ENCODE measurements at places on chromosomes 7 and 10. TPM values are rescaled to one million over a fixed set of nuclear protein-coding genes. Genes with fewer than 3 reads are reported as not detected.

The MICALL2 gene
- 127 TPM for total RNA-seq

DNA sequence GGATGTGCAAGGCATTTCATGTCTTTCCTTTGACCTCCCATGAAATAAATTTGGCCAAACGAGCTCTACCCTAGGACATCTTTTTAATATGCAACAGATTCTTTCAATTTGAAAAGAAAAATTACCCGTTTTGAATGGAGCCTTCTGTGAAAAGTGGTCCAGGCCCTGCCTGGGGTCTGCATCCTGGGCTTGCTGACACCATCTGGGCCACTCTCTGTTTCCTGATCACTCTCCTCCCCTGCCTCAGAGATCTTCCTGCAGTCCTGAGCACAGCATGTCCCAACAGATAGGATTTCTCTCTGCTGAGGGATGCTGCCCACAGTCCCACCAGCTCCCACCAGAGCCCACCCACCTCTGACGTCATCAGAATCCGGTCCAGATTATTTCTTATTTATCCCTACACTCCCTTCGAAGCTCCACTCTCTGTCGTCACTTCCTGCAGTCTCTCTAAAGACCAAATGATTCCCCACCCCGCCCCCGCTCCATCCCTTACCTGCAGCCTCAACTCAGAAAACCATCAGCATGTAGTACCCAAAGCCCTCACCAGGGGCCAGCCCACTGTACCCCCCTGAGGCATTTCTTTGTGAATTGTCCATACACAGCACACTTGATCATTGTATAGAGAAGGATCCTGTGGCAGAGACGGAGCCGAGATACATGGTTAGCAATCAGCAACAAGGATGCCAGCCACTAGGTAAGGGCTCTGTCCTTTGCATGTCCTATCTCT, 192.1 kb upstream of the MGMT start:
- no peak for DNase-seq

The CALML3 gene
- total RNA-seq: not detected

DNA sequence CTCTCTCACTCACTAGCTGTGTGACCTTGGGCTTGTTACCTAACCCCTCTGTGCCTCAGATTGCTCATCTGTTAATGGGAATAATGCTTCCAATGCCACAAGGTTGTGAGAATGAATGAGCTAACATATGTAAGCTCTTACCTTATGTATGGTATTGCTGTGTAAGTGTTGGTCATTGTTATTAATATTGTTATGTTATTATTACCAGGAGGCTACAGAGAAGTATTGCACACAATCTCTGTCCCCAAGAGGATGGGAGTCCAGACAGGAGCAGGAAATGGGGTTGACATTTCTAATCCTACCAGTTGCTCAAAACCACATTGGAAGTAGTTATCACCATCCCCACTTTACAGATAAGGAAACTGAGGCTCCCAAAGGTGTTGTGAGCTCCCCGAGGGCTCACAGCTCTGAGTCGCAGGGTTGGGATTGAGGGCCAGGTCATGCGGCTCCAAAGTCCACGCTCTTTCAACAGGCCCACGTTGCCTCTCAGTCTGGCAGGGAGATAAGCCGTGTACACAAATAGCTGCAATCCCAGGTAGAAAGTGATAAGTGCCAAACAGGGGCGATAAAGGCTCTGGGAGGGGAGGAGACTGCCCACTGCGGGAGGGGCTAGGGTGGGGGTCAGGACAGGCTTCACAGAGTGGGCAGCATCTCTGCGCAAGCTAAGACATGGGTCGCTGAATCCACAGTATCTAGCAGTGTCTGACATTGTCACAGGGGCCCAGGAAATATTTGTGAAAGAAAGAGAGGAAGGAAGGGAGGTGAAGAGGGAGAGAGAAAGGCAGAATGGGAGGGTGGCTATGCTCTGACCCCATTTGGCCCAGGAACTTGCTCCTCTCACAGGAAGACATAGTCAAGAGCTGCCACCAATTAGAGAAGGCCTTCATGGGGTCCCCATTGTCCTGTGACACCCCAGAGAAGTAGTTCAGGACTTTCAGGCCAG, 9.6 kb upstream of the ZMIZ1 start:
- DNase-seq: peak; percentile 44

- no peak for DNase-seq
Observed at GRCh38 chr7:114392686-114393085, 21.9 kb upstream of the FOXP2 start.

The TRPV5 gene
- total RNA-seq: 0.22 TPM

- DNase-seq: no peak
Observed at GRCh38 chr7:131816391-131817007, 260.1 kb upstream of the PODXL start.

DNA sequence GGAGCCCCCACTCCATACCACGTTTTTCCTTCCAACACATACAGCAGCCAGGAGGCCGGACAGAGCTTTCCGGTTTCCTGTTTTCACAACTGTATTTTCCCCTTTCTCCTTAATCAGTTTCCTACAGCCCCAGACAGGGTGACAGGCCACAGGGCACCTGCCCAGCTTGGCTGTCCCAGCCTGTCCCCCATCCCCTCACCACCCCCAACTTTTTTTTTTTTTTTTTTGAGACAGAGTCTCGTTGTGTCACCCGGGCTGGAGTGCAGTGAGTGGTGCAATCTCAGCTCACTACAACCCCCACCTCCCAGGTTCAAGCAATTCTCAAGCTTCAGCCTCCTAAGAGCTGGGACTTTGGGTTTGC, 10.3 kb upstream of the HSPB1 start:
- DNase-seq: no peak

GRCh38 chr10:33623669-33624068, 289.2 kb upstream of the NRP1 start:
- DNase-seq: no peak

The ORAI2 gene
- 18.0 TPM for total RNA-seq

- no peak for DNase-seq
Observed at GRCh38 chr7:107076781-107077698, 32.5 kb downstream of the PRKAR2B start.

- no peak for DNase-seq
Observed at GRCh38 chr10:26739071-26739631, 41.6 kb downstream of the PDSS1 start.

- DNase-seq: no peak
Observed at GRCh38 chr10:125795128-125795527, 19.5 kb upstream of the MMP21 start.

- DNase-seq: no peak
Observed at GRCh38 chr10:20265146-20265545, 448.9 kb downstream of the PLXDC2 start.

DNA sequence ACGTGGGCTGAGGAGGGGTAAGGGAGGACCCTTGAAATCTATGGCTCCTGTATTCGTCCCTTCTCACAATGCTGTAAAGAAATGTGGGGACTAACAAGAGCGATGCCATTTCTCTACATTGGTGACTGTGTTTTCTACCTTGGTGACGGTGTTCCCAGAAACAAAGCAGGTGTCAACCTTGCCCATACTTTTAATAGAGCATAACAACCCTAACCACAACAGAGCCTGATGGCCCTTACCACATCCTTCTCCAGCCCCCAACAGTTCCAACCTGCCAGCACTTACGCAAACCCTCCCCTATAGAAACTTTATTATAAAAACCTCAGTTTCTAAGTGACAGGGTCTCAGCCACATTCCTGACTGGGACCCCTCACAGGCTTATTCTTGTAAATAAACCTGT, 28.2 kb upstream of the ADCYAP1R1 start:
- no peak for DNase-seq

GRCh38 chr7:154587792-154588191, 415.1 kb downstream of the PAXIP1 start:
- no peak for DNase-seq

DNA sequence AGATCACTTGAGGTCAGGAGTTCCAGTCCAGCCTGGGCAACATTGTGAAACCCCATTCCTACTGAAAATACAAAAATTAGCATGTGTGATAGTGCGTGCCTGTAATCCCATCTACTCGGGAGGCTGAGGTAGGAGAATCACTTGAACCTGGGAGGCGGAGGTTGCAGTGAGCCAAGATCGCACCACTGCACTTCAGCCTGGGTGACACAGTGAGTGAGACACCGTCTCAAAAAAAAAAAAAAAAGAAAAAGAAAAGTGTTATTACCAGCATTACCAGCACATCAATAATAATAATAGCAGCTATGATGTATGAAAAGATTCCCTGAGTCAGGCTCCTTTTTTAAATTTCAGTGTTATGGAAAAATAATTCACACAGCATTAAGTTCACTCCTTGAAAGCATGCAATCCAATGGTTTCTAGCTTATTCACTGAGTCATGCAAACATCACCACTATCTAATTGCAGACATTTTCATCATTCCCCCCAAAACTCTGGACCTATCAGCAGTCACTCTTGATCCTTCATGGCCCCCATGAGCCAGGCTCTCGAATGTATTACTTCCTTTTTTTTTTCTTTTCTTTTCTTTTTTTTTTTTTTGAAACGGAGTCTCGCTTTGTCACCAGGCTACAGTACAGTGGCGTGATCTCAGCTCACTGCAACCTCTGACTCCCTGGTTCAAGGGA, 228.4 kb downstream of the FANK1 start:
- no peak for DNase-seq

DNA sequence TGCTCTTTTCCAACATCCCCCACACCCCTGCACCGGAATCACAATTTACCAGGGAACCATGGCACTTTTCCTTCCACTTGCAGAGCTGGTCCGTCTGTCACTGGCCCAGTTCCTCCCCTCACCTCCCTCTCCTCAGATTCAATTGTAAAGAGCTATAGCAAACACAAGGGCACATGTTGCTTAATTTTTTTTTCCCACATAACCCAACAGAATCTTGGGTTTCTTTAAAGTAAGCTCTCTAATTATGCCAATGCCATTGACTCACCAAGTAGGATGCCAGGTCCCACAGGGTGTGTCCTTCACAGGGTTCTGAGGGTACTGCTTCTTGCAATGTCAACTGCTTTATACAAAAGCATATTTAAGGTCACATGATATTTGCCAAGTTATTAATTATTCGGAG, 262.2 kb downstream of the AUTS2 start:
- no peak for DNase-seq

DNA sequence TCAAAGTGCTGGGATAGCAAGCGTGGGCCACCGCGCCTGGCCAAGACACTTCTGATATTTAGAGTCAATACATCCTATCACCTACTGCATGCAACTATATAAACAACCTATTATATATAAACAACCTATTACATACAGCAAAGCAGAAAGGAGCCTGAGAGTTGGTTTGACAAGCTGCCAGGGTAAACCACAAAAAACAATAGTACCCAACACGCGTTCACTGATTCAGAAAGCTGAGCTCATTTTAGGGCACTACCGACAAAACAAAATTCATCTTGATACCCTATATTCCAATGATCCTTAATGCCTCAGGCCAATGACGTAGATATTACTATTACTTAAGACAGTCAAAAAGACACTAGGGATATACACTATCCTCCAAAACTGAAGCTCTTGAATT, 16.2 kb downstream of the MALSU1 start:
- no peak for DNase-seq

DNA sequence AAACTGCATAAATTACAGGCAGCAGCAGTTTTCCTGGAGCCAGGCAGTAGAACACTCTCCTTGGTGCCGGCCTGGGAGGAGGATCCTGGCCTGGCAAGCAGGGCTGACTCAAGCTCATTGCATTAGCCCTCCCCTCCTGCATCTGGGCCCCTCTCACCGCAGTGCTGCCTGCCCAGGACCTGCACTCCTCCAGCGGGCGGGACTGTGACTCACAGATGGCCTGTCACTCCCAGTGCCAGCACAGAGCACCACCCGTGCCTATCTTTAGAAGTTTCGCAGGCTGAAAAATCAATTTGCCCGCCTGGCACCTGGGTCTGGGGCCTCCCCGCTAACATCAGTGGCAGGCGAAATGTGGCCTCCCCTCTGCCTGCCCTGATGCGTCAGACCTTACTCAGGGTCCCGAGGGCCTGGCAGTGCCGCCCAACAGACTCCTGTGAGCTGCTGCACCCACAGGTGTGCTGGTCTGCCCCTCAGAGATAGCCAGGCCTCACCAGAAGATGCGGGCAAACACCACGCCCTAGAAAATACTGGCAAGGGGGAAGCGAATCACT, 123.8 kb downstream of the KCNMA1 start:
- DNase-seq: no peak

DNA sequence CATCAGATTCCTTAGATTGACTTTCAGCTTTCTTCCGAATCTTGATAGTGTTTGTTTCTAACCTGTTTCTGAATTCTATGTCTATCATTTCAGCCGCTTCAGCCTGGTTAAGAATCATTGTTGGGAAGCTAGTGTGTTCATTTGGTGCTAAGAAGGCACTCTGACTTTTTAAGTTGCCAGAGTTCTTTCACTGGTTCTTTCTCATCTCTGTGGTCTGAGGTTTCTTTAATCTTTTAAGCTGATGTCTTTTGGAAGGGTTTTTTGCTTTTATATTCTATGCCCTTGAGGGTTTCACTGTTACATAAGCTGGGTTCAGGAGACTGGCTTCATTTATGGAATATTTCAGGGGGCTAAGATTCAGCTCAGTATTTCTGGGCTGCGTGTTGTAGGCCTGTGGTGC, 104.5 kb upstream of the PRSS58 start:
- DNase-seq: no peak

DNA sequence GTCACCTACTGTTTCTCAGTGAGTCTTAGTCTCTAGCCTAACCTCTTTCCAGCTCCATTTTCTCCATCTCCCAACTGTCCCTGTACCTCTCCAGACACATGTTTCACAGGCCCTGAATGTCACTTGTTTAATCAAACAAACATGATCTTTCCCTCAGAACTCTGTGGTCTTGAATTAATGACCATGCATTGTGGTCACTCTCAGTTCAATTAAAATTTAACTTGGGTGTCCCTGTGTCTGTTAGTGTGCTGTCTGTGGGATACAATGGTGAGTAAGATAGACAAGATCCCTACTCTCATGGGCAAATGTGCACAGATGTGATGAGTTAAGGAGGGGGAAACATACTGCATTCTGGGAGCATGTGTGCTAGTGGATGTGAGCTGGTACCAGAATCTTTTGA, 65.0 kb downstream of the RBM33 start:
- no peak for DNase-seq

The LRRC18 gene
- not detected for total RNA-seq

- DNase-seq: no peak
Observed at GRCh38 chr10:71658467-71658745, 61.2 kb downstream of the C10orf105 start.

- DNase-seq: peak; percentile 71
Observed at GRCh38 chr10:123995461-123996131, 97.8 kb downstream of the CHST15 start.

The SHTN1 gene
- total RNA-seq: 23.2 TPM

The ZNF862 gene
- total RNA-seq: 34.1 TPM

DNA sequence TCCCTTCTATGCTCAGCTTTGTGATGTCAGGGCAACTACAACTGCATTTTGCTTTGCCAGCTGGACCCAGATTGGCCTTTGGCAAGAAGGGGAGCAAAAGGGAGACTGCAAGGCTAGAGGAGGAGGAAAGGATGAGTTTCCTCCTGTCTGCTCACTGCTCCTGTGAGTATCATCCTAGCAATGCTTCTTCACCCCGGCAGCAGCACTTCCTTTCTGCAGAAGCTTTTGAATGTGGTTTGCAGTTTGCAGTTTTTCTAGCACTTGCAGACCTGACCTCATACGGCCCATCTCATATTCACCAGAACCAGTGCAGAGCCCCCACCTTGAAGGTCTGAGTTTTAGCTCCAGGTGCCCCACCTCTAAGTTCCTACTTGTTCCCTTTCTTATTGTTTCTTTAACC, 14.8 kb downstream of the C7orf33 start:
- no peak for DNase-seq
